Heart right ventricle (tissue), 16 donors: ENCODE measurements at places on chromosomes 4 and X. TPM values are rescaled to one million over a fixed set of nuclear protein-coding genes. Genes with fewer than 3 reads are reported as not detected.

The TMEM47 gene
- total RNA-seq = 36.8 TPM

The FABP2 gene
- not detected for total RNA-seq

The ANOS1 gene
- 6.1 TPM for total RNA-seq

The KIAA1210 gene
- not detected for total RNA-seq

DNA sequence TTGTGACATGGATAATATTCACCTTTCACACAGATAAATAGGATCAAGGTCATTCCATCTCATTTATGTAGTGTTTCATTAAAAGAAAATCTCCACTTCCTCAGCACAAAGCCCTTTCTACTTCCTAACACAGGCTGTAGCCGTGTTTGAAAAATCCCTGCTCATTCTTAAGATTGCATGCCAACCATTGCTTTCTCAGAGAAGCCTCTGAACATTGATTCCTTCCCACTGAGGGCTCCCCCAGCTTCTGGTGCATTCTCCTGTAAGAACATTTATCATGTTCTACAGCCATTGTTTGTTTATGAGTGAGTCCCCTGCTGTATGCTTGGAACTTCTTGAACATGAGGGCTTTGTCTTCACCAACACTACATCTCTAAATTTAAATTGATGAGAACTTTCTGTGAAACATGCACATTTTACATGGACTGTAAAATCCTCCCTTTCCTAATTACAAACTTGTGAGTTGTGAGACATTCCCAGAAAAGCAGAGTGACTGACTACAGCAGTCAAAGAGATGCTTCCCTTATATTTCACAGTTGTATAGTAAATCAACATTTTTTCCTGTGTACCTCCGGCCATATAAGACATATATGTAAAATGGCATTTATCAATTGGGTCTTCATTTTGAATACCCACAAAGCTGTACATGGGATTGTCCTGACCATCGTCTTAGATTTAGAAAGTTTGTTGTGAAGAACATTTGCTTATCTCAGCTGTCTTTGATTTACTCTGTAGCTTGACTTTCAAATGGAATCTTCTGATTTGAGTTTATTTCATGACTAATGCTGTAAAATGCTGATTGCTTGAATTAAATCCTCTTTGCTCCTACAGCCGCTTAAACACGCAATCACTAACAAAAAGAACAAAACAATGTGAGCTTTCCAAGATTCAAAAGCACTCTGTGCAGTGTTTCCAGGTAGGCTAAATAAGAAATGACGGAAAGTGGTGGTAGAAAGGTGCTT lies 600.5 kb upstream of the SLIT2 start:
- no peak for DNase-seq

DNA sequence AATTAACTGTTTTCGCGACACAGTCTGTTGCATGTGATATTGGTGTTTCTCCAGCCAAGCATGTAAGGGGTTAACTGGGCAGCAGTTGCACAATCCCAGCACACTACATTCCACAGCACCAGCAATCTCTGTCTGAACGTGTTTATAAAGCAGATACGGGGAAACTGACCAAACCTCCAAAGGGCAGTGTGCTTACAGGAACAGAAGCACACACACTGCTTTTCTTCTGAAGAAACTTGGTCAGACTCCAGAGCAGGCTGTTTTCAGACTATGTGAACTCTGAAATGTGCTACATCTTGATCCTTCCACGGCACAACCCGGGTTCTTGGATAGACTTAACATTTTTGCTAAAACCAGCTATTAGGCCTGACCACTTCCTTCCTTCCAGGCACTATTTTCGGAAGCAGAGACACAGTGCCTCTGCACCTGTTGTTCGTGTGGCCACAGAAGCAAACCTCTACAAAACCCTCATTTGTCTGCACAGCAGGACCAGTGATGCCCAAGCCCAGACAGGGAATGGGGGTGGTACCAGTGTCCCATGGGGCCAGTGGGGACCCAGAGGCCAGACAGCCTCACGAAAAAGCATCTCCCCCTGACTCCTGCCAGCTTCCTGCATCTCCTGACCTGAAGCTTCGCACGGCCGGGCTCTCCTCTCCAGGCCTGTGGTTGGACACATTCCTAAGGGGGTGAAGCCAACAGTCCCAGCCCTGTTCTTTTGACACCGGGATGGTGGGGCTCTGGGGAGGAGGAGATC lies 90.1 kb downstream of the IRF2 start:
- DNase-seq = no peak

- no peak for DNase-seq
Measured at GRCh38 chrX:26387906-26388305, 171.9 kb downstream of the MAGEB5 start.

DNA sequence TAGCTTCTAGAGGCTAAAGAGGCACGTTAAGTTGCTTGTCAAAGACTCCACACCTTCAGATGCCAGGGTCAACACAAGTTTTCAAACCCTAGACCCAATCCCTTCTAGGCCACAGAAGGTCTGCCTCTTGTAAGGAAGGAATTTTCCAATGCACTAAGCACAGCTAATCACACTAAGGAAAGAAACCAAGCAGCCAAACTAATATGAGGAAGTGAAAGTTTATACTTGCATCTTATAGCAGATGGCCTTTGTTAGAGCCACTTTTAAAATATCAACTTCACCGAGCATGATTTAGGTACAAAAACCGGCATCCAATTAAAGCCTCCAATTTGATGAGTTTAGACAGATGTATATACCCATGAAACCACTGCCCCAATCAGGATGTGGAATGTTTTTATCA lies 9.9 kb downstream of the FHL1 start:
- no peak for DNase-seq

GRCh38 chr4:5078009-5078408 lies 26.7 kb downstream of the STK32B start:
- DNase-seq = no peak

DNA sequence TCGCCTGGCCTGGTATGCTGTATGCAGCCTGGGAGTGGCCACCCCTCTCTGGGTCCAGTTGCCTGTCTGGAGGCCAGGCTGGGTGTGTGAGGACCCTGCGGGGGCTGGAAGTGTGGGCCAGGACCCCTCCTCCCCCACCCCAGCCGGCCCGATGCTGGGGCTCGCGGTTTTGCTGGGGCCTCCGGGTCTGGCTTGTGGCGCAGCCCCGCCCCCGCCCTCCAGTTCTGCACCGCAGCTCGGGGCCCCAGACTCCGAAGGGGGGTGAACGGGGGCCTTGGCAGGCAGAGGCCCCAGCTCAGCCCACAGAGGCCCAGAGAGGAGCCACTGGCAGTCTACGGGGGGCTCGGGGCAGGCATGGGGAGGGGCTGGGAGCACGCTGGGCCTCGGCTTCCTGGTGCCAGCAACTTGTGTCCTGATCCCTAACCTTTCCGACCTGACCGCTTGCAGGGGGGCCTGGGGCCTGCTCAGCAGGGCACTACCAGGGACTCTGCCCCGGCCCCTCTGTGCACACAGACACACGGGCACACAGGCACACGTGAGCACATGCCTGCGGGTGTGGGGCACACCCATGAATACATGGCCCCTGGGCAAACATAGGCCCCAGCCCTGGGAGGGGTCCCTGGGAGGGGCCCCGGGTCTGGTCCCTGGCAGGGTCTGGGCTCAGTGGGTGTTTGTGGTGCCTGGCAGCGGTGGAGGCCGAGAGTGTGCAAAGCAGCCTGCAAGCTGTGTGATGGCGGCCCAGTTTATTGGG lies 21.4 kb upstream of the FGFR3 start:
- no peak for DNase-seq

GRCh38 chr4:24321131-24321530 lies 263.2 kb downstream of the DHX15 start:
- DNase-seq = no peak

DNA sequence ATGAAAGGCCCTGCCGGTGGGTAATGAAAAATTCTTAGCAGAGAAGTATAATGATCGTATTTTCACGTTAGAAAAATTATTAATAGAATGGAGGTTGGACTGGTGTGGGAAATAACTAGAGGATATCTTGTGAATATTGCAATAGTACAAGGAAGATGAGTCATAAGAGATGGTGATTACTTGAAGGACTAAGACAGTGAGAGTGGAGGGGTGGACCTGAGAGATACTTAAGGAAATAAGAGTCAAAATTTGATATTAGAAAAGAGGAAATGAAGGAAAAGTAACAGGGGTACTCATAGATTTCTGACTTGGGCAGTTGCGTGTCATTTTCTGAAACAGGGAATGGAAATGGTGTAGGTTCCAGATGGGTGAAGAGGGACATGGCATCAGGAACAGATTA lies 1.7 kb upstream of the USP53 start:
- DNase-seq = no peak

GRCh38 chr4:101019941-101020401 lies 327.4 kb downstream of the PPP3CA start:
- no peak for DNase-seq
